Thymus (tissue), 14 donors: ENCODE measurements at places on chromosomes 7 and 10. TPM values are rescaled to one million over a fixed set of nuclear protein-coding genes. Genes with fewer than 3 reads are reported as not detected.

Gene POLL
- 26.9 TPM for polyA plus RNA-seq

Gene KCND2
- 0.11 TPM for polyA plus RNA-seq

Gene LRRC61
- 11.3 TPM for polyA plus RNA-seq

Gene HOXA11
- polyA plus RNA-seq, result under 0.01 TPM

Gene DRGX
- polyA plus RNA-seq, result 0.30 TPM

- no peak overlapping the region for H3K27ac ChIP-seq
- no peaks in the 10 kb centered on the region for H3K4me1 ChIP-seq
- no peaks in the 10 kb centered on the region for H3K27me3 ChIP-seq
- H3K4me3 ChIP-seq, result no peak overlapping the region
Measured at GRCh38 chr10:114110174-114110972, 63.6 kb downstream of the CCDC186 start.

DNA sequence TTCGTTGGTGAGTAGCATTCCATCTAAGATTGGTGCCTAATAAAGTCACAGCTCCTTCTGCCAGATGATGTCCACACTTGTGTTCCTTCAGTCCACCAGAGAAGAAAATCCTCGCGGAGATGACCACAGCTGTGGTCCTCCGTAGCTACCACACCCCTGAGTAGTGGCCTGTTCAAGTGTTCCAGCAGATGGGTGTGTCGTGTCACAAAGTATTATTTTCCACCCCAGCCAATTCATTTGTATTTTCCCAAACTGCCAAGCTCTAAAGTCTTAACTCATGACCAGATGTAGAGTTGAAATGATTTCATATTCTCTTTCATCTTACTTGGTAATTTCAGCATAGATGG lies 251.3 kb upstream of the TCF7L2 start:
- H3K27me3 ChIP-seq, result no peaks in the 10 kb centered on the region
- H3K4me3 ChIP-seq, result no peak overlapping the region
- H3K27ac ChIP-seq, result no peak overlapping the region
- no peaks in the 10 kb centered on the region for H3K4me1 ChIP-seq
- DNase-seq, result no peak

DNA sequence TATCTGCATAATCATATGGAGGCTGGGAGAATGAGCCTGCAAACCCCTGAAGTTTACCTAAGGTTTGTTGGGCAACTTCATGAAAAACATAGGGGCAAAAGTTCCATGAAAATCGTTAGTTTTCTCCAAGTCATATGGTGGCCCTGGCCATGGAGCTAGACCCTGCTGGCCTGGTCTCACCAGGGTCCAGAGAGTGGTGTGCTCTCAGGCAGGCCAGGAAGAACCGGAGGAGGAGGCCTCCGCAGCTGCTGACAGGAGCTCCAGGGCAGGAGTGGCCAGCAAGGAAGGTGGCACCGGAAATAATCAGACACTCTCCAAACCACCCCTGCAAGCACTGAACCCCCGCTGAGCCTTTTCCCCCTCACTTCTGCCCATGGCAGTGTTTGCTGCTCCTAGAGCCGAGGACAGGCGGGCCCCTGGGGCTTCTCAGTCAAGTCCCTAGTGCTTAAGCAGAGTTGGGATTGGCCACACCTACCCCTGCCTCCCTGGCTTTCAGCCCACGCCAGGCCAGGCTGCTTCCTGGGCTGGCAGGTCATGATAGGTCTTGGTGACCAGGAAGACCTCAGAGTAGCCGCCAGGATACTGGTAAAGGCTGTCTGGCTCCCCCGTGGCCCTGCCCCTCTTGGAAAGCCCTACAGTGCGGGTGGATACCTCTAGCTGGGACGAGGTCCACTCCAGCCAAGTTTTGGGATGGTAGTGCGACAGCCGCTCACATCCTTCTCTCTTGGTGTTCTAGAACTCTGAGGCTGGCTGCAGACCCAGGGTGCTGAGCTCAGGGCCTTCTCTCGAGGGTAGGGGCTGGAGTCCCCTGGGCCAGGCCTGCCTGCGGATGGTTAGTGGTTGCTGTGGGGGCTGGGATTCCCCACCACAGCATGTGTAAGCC lies 242.8 kb downstream of the MGMT start:
- H3K4me3 ChIP-seq, result no peak overlapping the region
- no peaks in the 10 kb centered on the region for H3K36me3 ChIP-seq
- H3K27ac ChIP-seq, result no peak overlapping the region
- DNase-seq, result no peak

DNA sequence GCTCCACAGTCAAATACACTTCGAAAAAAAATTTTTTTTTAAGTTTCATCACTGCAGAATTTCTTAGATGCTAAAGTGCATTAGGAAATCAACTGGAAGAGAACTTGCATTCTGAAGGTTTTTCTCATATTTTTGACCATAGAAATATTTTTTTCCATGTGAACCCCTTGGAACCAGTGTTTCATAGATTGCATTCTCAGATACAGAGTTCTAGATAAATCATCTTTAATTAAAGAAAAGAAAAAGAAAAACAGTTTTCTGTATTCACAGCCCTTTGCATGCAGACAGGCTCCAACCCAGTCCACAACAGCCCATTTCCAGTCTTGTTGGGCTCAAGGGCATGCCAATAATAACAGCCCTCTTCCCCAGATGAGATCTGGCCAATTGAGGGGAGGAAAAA lies 75.5 kb upstream of the RPA3 start:
- H3K4me1 ChIP-seq, result no peaks in the 10 kb centered on the region
- H3K4me3 ChIP-seq, result no peak overlapping the region
- H3K27ac ChIP-seq, result no peak overlapping the region
- DNase-seq, result no peak
- H3K27me3 ChIP-seq, result no peaks in the 10 kb centered on the region

DNA sequence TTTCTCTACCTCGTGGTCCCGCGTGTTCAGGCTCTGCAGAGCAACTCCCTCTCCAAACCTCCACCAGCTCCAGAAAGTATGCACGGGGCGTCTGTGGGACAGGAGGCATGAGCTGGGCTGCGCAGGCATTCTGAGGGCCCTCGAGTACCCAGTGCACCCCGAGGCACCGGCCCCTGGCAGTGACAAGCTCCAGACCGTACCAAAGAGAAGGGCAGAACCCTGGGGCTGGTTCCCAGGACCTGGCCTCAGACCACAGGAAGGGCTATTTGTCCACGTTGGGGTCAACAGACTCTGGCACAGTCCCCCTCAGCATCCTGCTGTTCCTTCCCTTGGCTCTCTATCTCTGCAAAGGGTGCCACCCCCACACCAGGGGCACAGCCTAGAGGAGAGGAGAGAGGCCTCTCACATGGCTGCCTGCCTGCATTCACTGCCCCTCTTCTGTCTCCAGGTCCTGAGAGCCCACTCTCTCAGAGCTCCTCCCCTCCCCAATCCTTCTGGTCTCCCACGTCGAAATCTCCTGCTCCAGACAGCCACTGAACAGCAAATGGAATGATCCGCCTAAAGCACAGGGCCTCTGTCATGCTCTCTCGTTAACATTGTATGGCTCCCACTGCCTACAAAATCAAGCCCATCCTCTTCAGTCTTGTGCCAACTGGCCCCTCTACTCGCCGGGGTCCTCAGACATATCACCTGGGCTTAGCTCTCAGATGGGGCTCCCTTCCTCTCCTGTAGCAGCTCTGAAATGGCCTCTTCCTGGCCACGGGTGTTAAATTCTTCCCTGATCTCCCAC lies 96.3 kb downstream of the OAT start:
- H3K4me3 ChIP-seq, result no peak overlapping the region
- no peaks in the 10 kb centered on the region for H3K36me3 ChIP-seq

GRCh38 chr7:140639366-140640053 lies 1.1 kb downstream of the DENND2A start:
- H3K27ac ChIP-seq, result no peak overlapping the region
- H3K36me3 ChIP-seq, result no peaks in the 10 kb centered on the region
- no peak for DNase-seq
- peaks cover 81% of the 10 kb centered on the region for H3K27me3 ChIP-seq
- peaks cover 3% of the 10 kb centered on the region for H3K4me1 ChIP-seq

- DNase-seq, result no peak
- no peaks in the 10 kb centered on the region for H3K27me3 ChIP-seq
- H3K27ac ChIP-seq, result no peak overlapping the region
- H3K4me1 ChIP-seq, result no peaks in the 10 kb centered on the region
Measured at GRCh38 chr7:36971515-36972139, 247.3 kb upstream of the AOAH start.

DNA sequence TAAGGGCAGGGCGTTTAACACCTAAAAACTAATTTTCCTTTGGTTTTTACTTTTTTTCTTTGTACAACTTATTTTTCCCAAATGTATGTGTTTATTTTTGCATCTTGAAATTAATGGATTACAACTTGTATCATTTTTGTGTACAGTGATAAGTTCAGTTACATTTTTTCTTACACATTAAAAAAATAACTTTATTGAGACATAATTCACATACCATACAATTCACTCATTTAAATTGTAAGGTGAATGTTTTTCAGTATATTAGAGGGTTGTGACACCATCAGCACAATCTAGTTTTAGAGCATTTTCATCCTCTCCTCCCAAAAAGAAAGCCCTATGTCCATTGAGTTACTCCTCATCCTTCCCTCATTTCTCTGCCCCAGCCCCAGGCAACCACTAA lies 11.6 kb downstream of the OGDH start:
- peaks cover 6% of the 10 kb centered on the region for H3K4me1 ChIP-seq
- no peaks in the 10 kb centered on the region for H3K27me3 ChIP-seq
- H3K4me3 ChIP-seq, result no peak overlapping the region
- H3K27ac ChIP-seq, result no peak overlapping the region

DNA sequence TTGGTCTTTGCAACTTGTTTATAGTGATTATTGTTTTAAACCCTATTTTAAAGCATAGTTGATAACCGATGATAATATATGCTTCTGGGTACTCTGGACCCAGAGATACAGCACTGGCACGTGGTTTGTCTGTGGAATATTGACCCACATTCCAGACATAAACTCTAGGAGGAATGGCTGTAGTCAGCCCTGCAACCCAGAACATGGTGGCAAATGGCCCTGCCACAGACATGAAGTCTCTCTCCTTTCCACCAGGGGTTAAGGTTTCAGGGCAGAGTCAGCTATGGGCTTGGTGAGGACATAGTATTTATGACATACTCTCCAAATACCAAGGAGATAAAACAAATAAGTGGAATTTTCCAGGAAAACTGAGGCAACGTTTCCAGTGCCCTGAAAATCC lies 83.6 kb downstream of the NAMPT start:
- no peak overlapping the region for H3K27ac ChIP-seq
- H3K4me1 ChIP-seq, result no peaks in the 10 kb centered on the region
- no peak overlapping the region for H3K4me3 ChIP-seq
- H3K27me3 ChIP-seq, result no peaks in the 10 kb centered on the region
- no peak for DNase-seq
- no peaks in the 10 kb centered on the region for H3K36me3 ChIP-seq

GRCh38 chr7:38398725-38399321 lies 125.4 kb upstream of the TARP start:
- no peaks in the 10 kb centered on the region for H3K36me3 ChIP-seq
- no peaks in the 10 kb centered on the region for H3K27me3 ChIP-seq
- no peaks in the 10 kb centered on the region for H3K4me1 ChIP-seq
- peak; percentile 6 for DNase-seq

- no peak overlapping the region for H3K4me3 ChIP-seq
- no peaks in the 10 kb centered on the region for H3K27me3 ChIP-seq
- no peak for DNase-seq
- no peak overlapping the region for H3K27ac ChIP-seq
- H3K4me1 ChIP-seq, result no peaks in the 10 kb centered on the region
Measured at GRCh38 chr10:96683065-96683464, 37.2 kb downstream of the PIK3AP1 start.
